ENCODE measurements at places on chromosomes 2 and 18. TPM values are rescaled to one million over a fixed set of nuclear protein-coding genes. Genes with fewer than 3 reads are reported as not detected.

The SKOR2 gene
- not detected for total RNA-seq

The SERPINB10 gene
- total RNA-seq, result not detected

The MAP3K19 gene
- 2.1 TPM for total RNA-seq

The TXNDC2 gene
- total RNA-seq, result not detected

The EPAS1 gene
- total RNA-seq, result 35.0 TPM

The B4GALT6 gene
- total RNA-seq, result 2.1 TPM

The ELAC1 gene
- total RNA-seq, result 10.8 TPM

The IL36RN gene
- not detected for total RNA-seq

The CFAP65 gene
- 1.2 TPM for total RNA-seq

The GALNT13 gene
- 16.5 TPM for total RNA-seq

The TTC21B gene
- 29.7 TPM for total RNA-seq

The DYNAP gene
- not detected for total RNA-seq

The ZBTB7C gene
- 10.2 TPM for total RNA-seq

The LGALSL gene
- total RNA-seq, result 6.8 TPM

The ZC3H8 gene
- total RNA-seq, result 14.5 TPM

The CD8B2 gene
- total RNA-seq, result not detected

DNA sequence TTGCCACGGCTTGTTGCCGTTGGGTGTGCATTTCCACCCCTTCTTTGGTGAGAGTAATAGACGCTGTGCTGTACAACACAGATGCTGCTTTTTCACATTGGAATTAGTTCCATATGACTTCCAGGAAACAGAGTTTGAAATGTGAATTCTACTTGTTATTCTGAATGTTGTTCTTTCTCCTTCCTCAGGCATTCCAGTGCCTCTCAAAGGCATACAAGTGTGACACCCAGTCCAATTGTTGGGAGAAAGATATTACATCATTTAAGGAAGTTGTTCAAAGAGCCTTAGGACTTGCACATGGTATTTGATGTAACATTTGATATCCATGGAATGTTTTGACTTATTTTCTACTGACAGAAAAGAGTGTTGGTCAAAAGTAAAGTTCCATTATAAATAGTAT, 134.4 kb upstream of the LTBP1 start:
- no peak for DNase-seq

DNA sequence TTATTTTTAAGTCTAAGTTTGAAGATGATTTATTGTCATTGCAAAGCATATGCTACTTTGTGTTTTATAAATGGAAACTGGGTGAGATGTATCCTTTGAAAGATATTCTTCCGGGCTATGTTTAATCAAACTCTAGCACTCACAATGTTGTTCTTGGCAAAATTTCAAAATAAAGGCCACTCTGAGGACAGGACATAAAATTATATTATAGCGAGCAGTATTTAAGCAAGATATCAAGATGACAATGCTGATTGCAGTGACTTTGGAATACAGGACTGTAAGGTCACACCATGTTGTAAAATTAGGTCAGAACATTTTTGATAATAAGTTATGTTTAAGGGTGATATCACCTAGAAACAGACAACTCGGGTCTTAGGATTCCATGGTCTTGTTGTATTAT, 14.2 kb downstream of the RPRM start:
- DNase-seq, result no peak

GRCh38 chr18:74905247-74905646, 303.7 kb downstream of the PTGR3 start:
- no peak for DNase-seq

DNA sequence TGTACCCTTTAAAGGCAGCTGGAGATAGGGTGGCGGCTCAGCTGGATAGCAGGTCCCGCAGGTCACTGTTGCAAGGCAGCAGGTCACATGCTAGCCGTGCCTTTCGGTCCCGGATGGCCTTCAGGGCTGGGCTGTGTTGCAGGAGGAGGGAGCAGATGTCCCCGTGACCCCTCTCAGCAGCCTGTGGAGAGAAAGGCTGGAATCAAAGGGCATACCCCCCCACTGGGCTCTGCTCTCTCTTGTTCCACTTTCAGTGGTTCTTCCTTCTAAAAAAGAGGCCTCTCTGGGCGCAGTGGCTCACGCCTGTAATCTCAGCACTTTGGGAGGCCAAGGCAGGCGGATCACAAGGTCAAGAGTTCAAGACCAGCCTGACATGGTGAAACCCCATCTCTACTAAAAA, 4.4 kb upstream of the ANKRD23 start:
- DNase-seq, result no peak

DNA sequence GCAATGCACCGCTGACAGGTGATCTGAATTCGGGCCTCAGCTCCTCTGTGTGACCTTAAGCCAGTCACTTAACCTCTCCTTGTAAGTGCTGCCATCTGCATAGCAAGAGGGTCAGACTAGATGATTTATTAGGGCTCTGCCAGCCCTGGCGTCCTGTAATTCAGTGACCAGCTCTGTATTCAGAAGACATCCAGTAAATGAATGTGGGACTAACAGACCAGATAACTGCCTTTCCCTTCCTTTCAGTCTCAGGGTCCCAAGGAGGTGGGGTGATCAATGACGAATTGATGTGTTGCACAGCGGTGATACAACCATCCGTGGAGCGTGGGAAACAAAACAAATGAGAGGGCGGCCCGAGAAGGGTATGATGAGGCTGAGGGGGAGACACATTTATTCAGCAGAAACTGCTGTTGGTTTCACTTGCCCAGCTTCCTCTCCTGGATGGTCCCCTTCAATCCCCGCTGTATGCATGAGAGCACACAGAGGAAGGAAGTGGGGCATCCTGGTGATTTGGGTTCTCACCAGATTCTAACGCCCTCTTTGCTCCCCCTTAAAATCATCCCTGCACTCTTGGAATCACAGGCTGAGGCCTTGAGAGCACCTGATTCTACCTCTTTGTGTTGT, 92.8 kb downstream of the VIT start:
- DNase-seq, result no peak

- DNase-seq, result no peak
Measured at GRCh38 chr2:215883799-215884198, 129.6 kb downstream of the MREG start.

DNA sequence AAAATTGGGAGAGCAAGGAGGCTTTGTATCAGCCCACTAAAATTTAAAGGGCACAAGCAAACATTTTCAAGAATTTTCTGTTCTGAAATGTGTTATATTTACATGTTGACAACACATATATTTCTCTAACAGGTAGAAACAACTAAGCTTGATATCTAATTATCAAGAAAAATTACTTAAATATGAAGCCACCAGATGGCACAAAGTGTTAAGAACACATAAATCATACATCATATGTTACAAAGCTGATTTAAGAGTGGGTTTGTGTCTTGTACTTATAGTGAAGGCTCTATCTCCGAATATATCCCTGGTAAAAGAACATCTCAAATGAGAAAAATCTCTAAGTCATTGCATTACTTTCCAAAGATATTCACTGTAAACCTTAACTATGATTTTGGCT, 19.6 kb upstream of the CREB1 start:
- no peak for DNase-seq

DNA sequence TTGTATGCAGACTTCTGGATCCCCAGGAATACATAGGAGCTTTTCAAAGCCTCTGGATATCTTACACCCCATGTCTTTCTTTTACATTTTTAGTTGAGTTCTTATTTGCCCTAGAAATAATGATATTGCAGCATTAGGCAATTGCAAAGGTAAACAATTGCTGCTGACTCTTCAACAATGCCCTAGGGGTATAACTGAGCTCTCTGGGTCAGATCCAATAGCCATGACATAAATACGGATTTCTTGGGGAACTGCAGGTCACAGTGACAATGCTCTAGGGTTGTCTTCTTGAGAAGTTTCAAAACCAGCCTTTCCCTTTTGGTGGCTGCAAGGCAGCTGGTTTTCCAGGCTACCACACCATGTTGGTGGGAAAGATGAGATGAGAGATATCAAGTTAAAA, 16.5 kb upstream of the OR6B3 start:
- DNase-seq, result no peak

GRCh38 chr18:63004466-63005089, 289.2 kb downstream of the PHLPP1 start:
- DNase-seq, result no peak

GRCh38 chr2:98532756-98533155, 75.6 kb downstream of the COA5 start:
- no peak for DNase-seq

GRCh38 chr2:112255875-112256274, 1.0 kb upstream of the ZC3H8 start:
- no peak for DNase-seq

GRCh38 chr2:75605770-75606529, 40.6 kb upstream of the MRPL19 start:
- DNase-seq, result no peak

DNA sequence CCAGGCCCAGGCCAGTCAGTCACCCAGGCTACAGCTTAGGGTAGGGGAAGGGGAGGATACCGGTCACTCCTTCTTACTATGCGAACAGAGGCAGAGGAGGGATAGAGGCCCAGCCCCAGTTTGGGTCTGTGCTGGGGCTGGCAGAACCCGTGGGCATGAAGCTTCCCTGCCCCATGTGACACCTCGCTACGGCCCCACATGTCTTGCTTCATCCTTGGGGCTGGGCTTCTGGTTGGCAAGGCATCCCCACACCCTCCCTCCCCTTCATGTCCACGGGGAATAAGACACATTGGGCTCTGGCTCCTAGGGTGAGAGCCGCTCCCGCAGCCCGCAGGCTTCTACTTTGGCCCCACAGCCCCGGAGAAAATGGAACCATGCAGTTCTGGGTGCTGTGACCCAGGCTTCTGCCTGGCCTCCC, 32.4 kb downstream of the HS1BP3 start:
- peak; percentile 69 for DNase-seq

DNA sequence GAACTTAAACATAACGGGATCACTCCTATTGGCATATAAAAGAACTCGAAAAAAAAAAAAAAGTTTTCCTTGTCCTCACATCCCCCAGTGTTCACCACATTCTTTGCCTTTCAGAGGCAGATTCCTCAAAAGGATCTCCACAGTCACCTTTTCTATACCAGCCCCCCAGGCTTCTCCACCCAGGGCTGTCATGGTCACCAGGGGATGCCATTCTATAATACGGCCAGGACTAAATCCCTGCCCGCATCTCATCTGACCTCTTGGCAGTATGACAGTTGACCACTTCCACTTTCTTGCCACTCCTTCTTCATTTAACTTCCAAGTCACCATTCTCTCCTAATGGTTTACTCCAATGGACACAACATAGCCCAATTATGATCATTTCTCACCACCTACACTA, 29.3 kb downstream of the SOS1 start:
- DNase-seq, result no peak

DNA sequence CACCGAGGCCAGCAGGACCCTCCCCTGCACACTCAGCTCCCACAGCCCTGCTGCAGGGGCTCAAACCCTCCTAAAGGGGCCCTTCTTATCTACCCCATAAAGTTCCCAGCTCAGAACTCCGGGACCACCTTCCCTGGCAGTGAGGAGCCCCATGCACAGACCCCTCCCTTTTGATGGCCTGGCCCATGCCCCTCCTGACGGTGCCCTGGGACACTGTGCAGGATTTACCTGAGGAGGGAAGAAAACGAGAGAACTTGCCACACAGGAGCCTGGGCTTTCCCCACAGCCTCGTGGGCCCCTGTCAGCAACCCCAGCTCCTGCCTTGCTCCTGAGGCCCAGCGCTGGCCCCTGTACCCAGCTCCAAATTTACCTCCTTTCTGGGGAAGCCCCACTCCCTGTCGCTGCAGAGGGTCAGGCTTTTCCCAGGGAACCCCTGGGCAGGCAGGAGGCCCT, 206.3 kb upstream of the SALL3 start:
- no peak for DNase-seq

DNA sequence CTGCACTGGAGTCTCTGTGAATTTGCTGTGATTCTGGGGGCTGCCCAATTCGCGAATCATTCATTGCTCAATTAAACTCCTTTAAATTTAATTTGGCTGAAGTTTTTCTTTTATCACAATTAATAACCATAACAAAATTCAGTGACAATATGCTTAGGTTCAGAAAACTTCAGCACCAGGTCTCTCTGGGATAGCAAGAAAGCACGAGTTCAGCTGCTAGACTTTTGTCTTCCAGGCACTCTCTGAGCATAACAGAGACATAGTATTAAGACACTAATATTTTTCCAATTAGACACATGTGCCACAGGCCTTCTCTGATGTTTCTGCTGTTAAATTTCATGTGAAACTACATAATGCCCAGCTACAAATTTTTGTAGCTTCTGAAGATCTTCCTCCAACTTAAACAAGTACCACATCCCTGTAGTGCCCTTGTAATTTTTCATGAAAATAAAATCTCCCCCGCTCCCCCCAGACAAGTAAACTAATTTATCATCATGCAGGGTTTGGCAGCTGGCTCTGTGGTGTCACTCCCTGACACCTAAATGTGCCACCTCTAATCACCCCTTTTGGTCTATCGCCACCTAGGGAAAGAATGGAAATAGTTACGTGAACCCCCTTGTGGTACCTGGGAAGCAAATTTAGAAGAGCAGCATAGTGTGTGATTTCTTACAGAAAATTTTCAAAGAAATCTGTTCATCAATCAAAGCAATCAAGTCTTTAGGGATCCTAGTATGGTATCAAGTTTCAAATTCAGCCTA, 94.1 kb downstream of the CSRNP3 start:
- DNase-seq, result no peak

- peak; percentile 50 for DNase-seq
Measured at GRCh38 chr2:26982102-26982742, 11.8 kb downstream of the MAPRE3 start.

DNA sequence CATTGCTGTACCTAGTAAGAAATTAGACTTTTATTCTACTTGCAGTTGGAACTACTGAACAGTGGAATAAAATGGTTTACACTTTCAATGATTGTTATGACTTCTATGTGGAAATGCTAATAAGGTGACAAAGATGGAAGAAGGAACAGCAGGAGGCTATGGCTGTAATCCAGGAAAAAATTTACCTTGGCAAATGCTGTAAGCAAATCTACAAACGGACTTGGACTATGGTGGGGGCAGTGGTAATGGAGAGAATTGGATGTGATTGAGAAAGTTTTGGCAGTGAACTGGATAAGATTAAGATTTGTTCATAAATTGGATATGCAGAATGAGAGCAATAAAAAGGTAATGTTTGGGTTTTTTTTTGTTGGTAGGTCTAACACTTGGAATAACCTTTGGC, 111.0 kb upstream of the ERBB4 start:
- DNase-seq, result no peak

DNA sequence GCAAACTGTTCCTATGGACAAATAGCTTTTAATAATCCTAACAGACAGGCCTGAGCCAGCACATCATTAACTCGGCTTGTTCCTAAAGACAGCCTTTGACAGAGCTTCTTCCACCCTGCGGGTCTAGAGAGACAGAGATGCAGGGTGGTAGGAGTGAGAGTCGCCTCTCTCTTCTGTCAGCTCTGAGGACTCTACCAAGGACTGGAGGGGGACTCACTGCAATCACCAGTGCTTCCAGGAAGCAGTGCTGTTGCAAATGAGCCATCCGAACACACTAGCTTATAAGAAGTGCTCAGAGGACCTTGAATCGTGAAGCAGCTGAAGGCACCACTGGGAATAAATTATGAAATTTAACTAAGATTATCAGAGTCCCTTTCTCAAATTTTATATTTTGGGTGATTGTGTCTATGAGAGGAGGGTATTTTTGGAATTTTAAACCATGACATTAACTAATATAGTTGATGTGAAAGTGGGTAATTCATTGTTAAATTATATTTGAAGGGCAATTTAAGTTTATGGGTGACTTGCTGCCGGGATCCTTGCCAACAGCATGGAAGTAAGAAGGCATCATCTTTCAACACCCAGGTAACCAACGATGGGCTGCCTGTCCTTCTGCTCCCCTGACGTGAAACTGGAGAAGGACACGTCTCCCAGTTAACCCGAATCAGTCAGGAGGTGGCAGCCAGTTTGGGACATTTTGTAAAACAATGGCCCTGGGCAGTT, 43.6 kb upstream of the PXDN start:
- no peak for DNase-seq

- no peak for DNase-seq
Measured at GRCh38 chr2:16033032-16033293, 92.6 kb downstream of the MYCN start.

- DNase-seq, result no peak
Measured at GRCh38 chr2:20227894-20228505, 3.1 kb upstream of the SDC1 start.

All from uterus (tissue), 4 donors.